ENCODE measurements at places on chromosomes 5 and 9.

DNA sequence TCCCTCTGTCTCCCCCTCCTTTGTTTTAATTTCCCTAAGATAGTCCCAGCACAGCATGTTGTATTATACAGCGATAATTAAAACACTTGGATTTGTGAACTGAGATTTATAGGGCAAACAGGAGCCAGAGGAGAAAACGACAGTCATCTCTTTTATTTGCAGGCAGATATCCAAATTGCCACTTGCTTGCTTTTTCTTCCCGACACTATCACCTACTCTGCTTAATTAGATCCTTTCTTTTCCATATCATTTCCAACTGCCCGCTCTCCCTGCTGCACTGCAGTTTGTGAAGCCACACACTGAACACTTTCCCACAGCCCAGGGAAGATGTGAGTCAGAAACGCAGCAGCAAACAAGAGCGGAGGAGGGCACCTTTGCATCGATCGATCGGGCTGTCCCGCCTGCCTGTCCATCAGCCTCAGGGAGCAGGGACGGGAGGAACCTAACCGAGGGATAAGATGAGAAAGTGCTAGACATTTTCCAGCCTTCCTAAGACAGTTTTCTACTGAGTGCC, 35.8 kb upstream of the SPRY4 start:
- peak; percentile 60 for DNase-seq

- DNase-seq: no peak
Observed at GRCh38 chr9:137556069-137556838, 4.6 kb downstream of the MRPL41 start.

- DNase-seq: peak; percentile 12
Observed at GRCh38 chr9:84947412-84947972, 278.0 kb downstream of the NTRK2 start.

DNA sequence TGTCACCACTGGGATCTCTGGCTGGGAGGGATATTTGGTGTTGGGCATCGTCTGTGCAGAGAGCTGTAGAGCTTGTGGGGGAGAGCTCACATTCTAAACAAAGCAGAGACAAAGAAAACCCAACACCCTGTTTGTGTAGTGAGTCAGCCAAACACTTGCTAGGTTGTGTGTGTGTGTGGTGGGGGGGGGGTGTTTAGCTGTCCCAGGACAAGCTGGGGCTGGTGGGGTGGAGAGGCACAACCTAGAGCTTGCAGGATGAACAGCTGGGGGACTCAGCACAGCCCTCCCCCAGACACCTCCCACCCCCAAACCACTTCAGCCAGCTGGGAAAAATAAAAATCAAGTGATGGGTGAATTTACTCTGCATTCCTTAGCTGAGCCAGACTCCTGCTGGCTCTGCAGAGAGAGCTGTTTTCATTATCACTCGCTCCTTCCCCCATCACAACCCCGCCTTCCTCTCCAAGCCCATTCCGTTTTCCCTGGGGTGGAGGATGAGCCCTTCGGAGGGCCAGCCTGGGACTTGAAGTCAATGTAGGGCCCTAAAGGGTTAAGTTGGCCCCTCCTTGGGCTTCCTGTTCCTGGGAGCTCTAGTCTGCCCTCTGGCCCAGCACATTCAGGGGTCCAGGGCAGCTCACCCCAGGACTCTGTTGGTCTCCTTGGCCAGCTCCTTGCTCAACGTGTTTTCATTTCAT, 2.6 kb downstream of the OLFML2A start:
- peak; percentile 92 for DNase-seq

DNA sequence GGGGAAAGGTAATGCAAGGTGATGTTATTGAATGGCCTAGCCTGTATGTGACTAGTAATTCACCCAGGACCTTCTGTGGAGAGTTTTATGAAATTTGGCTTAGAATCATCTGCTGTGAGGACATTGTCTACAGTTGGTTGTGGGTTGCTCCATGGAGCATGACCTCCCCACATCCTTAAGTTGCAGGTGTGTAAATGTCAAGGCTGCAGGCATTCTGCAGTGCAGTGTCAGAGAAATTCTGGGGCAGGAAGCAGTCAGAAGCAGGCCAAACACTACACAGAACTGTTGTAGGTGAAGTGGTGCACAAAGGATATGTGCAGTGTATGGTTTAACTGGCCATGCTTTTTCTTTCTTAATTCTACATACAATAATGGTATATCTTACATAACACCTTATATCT, 588.3 kb downstream of the EBF1 start:
- no peak for DNase-seq

DNA sequence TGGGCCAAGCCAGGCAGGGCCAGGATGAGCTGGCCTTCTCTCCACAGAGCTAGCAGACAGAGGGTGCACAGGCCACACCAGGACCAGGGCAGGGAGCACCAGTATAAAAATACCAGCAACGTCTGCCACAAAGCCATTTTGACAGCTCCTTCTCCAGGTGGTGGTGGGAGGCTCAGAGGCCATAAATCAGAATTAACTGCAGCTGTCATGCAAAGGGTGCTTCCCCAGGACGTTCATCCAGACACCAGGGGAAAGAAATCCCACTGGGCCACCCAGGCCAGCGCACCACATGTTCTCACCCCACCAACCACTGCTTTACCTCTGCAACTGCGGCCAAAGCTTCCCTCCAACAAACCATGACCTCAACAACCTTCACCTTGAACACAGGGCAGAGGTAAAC, 403.7 kb upstream of the TRPC7 start:
- no peak for DNase-seq

GRCh38 chr9:94921092-94921471, 194.6 kb downstream of the AOPEP start:
- DNase-seq: peak; percentile 89
